ENCODE measurements at places on chromosomes 1 and 21.
A peak's percentile ranks its signal among the peaks of the same experiment; 100 is the strongest.

- DNase-seq, result no peak
Observed at GRCh38 chr1:232239998-232240397, 389.9 kb downstream of the SIPA1L2 start.

DNA sequence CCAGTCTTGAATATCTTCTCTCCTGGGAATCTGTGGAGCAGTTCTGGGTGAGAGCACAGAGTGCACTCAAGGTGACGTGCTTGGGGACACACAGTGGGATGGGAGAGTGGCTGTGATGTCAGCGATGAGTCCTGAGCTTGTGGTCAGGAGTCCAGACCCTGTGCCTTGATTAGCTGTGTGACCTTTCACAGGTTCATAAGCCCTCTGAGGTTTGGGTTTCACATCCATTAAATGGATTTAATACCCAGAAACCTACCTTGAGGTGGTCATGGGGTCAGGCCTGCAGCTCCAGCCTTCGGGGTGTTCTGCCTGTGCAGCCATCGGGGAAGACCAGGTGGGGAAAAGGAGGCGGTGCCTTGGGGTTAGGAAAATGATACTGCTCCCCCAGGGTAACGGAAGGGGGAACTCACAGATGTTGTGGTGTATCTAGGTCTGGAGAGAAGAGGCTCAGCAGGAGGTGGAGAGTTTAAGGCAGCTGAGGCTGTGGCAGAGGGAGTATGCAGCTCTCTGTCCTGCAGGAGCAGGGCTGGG lies 38.5 kb upstream of the ETV3 start:
- no peak for DNase-seq

DNA sequence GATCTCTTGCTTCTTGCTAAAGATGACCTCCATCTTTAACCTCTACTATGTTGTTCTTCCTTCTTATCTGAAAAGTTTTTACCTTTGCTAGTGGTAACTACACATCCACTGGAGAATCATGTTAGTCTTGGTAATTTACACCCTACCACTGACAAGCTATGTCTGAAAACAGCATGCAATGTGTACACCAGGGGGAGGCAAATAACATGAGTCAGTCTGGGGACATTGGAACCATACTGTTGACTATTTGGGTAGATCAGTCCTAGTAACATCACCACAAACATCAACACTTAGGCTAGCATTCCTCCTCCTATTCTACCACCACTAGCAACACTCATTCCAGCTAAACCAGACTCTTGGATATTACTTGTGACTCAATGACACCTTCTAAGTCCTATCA lies 549.0 kb downstream of the KCNT2 start:
- no peak for DNase-seq

GRCh38 chr1:62849031-62849430 lies 65.1 kb downstream of the ATG4C start:
- no peak for DNase-seq

DNA sequence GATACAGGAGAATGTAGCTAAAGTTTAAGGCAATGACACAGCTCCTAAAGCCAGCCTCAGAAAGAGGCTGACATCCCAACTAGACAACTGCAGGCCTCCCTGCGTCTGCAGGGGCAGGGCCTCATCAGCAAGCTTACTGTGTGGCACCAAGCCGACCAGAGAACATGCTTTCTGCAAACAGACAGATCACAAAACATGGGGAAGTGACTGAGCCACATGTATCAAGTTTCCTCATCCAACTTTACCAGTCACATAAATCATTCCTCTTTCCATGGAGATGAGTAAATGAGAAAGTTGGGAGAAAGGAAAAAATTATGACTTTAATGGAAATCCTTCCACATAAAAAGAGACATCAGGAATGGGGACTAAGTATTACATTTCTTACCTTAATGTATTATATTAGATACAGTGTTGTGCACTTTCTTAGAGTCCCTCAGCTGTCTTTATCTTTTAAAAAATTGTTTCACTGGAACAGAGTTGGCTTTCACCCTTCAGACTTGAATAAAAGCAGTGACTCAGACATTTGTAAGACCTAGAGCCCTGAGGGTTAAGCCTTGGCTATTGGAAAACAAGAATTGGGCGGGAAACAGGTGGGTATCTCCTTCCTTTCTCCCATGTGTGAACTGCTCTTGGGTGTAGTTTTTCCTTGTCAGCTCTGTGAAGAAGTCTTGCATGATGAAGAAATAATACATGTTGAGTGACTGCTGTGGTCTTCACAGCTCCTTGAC lies 305.7 kb upstream of the SNX7 start:
- DNase-seq, result no peak

DNA sequence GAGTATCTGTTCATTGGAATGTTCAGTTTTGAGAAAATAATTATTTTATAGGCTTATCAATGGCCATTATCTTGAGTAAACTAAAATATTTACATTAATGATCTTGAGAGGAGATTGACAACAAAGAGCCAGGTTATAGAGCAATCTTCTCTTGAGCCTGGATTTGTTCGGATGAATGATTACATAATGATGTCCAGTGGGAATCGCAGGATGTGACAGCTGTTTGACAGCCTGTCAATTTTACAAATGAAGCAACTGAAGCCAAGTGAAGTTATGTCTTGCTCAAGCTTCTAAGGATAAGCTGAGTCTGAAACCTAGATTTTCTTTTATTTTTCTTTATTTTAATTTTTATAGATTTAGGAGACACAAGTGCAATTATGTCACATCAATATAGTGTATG lies 52.1 kb upstream of the BACH1 start:
- DNase-seq, result no peak

GRCh38 chr1:222417264-222417663 lies 130.6 kb downstream of the HHIPL2 start:
- DNase-seq, result no peak

DNA sequence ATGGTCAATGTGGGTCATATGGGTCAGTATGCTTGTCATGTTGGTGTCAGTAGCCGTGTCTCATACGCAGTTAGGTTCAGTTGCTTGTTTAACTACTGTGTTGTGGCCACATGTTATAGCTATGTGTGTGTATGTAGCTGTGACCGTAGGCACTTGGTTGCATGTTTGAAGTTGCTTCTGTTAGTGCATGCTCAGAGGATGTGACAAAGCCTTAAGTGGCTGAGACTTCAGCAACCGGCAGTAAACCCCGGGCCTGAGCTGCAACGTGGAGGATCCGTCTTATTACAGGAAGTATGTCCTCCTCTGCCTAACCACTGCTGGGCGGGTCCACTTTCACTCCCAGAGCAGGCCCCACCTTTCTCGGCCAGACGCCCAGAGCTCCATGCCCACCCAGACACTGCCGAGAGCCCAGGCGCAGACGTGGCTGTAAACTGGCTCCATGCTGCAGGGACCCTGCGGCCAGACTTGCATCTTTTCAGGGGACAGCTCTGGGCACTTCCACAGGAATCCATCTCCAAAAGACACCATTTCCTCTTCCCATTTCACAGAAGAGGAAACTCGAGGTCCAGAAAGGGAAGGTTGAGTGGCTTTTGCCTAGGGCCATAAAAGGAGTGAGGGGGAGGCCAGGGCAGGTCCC lies 2.2 kb downstream of the TCEA3 start:
- no peak for DNase-seq

DNA sequence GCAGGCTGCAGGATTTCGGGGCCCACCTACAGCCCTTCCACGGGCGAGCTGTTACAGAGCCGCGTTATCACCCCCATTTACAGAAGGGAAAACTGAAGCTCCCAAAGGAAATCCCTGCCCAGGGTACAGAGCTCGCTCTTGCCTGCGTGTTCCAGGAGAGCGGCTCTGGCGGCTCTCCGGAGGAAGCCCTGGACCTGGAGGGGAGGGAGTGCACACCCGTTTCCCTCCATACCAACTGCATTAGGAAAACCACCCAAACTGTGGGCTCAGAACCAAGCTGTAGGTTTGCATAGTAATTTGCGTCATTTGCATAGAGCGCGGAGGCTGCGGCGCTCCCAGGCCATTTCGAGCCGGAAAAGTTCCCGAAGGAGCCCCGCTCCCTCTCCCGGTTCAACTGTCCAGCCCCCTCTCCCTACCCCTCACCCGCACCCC lies 24.7 kb upstream of the ADGRB2 start:
- no peak for DNase-seq

DNA sequence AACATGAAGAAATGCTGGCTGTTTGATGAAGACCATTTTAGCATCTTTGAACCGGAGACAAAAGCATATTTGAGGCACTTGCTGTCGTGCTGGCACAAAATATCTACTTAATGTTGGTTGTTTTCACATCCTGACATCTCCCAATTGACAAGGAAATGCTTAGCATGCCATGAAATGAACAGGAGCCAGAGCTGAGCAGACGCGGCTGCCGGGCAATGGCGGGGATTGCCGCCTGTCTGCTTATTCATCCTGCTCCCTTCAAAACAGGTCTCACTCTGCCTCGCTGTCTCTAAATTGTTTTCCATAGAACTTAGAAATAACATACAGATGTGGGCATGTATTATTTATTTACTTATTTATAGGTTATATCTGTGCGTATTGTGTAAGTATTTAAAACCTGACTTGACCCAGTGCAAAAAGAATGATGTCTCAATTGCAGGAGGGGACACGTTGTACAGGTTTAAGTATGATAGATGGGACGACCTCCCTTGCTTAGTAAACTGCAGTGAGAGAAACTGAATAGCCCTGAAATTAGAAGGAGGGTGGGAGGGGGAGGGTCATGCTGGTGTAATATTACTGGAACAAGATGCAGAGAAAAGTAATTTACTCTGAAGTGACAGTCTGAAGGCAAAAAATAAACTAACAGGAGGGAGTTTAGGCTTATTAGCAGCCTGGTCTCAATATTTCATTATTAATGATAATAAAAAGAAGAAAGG lies 590.4 kb upstream of the PLXNA2 start:
- DNase-seq, result peak; percentile 56

DNA sequence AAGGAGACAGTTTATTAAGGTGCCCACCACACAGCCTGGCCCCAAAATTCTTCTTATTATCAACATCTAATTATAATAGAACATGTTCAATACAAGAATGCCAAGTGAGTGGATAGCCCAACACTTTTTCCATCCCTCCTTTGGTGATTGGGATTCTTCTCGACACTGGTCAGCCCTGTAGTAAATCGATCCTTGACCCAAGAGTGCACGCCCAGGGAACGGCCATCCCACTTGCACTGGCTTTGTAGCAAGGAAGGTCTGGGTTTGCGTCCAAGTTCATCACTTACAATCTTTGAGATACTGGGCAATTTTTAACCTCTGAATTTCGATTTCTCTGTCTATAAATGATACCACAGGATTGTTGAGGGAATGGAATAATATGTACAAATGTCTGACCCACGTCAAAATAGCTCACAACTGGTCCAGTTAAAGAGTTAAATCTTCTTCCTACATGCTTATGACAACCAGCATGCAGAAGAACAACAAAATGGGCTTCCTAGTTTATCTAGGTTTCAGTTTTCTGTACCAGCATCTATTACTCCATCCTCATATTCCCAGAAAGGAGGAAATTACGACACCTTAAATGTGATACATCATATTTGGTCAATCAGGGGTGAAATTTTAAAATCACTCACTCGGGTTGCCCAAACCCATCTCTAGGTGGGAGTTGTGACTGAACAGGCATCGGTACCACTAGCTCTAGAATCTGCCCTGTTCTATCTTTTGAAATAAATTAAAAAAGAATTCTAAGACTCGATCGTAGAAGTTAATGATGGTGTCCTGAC lies 161.8 kb downstream of the CLIC6 start:
- no peak for DNase-seq

DNA sequence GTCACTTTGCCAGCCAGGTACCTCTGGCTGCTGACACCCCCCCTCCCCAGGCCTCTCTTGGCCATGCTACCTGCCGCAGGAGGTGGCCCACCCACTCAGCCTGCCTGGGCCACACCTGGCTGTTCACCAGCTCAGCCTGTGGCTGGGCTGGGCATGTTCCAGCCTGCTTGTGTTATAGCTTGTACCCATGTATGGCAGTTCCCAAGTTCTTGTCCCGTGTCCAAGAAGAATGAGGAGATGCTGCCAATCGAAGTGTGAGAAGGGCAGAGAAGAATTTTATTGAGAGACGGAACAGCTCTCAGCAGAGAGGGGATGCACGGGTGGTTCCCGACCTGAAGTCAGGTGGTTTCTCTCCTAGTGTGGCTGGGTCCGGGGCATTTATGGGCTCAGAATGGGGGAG lies 3.9 kb upstream of the MMEL1 start:
- no peak for DNase-seq

GRCh38 chr1:226108935-226109828 lies 46.7 kb downstream of the H3-3A start:
- no peak for DNase-seq

DNA sequence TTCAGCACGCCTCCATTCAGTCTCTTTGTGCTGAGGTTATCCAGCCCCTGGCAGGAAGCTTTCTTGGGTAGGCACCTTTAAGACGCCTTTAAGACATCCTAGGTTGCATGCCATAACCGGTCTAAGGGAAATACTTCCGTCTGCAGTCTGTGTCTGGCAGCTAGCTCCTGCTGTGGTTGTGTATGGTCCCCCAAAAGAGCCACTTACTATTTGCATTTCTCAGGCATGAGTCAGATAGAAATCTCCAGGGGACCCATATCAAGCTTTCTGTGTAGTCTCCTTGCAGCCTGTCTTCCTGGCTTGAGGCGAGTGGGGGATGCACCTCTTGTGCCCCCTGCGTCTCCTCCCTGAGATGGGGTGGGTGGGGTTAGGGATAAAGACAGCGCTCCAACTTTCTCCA lies 10.0 kb upstream of the RYR2 start:
- no peak for DNase-seq

DNA sequence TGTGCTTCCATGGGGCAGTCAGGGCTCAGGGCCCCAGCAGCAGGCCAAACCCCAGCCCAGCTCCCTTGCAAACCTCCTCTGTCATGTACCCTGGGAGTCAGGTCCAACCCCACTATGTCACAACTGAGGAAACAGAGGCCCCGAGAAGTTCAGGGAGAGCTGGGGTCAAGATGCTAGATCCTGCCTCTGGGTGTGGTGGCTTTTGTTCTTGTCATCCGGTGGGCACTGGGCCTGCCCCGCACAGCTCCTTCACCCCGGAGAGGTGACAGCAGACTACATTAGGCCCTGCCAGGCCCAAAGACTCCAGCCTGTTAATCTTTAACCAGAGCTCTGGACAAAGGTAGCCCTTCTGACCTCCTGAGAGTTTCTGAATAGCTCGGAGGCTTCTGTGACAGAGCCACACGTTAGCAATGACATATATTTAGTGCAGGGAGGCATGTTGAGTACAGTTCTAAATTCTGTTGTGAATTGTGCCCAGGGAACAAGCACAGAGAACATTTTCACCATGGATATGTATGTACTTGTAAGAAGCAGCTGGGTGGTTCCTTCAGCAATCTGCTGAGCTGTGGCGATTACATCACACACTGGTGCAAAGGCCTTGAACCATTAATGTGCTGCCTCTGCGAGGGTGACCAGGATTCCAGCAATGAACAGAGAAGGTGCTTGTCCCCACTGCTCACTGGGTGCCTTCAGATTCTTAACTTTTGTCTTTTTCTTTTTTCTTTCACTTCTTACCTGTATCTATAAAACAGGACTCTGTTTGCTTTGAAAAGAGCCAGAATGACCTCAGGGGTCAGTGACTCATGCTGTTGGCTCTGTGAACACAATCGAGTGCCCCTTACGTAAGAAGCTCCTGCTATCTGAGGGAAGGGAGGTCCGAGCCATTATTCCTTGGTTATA lies 102.8 kb downstream of the RHOU start:
- no peak for DNase-seq

DNA sequence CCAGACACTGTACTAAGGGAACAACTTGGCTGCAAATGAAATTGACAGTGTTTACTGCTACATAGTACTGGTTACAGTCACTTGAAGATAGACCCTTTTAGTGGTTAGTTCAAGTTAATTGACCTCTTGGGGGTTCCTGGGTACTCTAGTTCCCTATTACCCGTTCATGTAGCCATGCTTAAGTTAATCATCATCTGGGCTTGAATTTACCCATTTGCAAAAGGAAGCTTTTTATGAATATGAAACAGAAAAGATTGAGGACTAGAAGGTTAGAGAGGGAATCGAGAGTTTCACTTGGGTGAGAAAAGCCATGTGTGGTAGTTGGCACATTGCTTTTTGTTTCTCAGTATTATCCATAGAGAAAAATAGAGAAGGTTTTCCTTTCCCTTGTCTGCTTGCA lies 2.7 kb downstream of the MIA3 start:
- no peak for DNase-seq
